ENCODE measurements at places on chromosomes 7 and 10.

DNA sequence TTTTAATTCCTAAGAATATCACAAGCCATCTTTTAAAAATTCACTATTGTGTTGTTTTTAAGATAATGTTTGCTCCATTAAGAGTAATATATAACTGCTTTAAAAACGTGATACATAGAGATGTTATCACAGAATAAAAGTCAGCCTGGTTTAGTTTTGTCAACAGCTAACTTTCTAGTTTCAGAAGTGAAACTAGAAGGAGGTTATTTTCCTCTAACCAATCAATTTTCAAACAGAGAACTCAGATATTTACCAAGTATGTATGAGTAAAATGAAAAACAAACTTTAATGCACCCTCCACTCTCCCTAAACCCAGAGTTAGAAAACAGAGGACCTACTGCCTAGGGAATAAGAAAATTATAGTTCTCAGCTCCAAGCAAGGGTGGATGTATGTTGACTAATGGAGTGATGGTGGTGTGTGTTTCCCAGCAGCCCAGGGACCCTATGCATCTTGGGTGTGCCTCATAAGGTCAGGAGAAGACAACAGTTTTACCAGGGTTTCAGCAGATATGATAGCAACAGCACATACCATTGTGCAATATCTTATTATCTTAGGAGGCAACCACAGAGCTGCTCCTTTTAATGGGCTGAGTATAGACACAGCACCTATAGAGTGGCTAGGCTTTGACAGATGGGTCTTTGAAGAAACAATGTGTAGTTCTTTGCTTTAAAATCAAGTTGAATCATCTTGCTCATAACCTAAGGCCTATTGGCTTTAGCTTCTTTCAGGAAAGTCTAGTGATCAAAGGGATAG lies 58.4 kb downstream of the PTPRZ1 start:
- DNase-seq: no peak

DNA sequence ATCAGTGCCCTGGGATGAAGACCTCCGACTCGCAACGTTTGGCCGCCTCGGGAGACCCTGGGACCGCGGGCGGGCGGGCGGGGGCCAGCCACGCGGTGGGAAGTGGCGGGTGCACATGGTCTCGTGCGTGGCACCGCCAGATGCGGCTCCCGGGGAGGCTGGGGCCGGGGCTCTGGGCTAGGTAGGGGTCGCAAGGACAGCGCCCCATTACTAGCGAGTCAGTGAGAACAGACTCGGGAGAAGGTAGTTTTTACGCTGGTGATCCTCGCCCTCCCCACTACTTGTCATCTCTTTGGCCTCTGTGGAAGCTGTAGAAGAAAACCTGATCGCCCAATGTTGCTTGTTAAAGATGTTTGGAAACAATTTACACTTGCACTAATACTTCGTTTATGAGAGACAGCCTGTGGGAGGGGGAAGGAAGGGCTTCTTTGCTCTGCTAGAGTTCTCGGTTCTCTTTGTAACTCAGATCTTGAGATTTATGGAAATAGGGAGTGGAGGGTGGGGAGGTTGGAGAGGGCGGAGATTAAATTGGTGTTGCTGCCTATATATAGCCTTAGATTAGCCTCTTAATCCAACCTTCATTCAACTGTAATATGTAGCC lies 591 bp downstream of the BZW2 start:
- no peak for DNase-seq

DNA sequence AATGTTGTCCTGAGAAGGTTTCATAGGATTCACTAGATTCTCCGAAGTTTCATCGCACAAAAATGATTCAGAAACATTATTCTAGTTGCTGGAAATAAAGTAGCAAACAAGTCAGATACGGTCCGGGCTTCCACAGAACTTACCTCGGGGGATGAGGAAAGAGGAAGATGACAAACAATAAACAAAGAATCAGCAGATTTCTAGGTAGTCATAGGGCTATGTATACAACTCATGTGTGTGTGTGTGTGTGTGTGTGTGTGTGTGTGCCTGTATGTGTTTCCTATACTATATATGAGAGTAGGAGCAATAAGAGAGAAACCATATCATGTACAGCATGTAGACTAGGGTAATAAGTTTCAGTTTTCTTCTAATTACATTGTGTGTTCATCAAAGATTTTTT lies 16.5 kb downstream of the TMEM236 start:
- DNase-seq: no peak

GRCh38 chr7:110027385-110027784 lies 1063.5 kb upstream of the LRRN3 start:
- DNase-seq: no peak

DNA sequence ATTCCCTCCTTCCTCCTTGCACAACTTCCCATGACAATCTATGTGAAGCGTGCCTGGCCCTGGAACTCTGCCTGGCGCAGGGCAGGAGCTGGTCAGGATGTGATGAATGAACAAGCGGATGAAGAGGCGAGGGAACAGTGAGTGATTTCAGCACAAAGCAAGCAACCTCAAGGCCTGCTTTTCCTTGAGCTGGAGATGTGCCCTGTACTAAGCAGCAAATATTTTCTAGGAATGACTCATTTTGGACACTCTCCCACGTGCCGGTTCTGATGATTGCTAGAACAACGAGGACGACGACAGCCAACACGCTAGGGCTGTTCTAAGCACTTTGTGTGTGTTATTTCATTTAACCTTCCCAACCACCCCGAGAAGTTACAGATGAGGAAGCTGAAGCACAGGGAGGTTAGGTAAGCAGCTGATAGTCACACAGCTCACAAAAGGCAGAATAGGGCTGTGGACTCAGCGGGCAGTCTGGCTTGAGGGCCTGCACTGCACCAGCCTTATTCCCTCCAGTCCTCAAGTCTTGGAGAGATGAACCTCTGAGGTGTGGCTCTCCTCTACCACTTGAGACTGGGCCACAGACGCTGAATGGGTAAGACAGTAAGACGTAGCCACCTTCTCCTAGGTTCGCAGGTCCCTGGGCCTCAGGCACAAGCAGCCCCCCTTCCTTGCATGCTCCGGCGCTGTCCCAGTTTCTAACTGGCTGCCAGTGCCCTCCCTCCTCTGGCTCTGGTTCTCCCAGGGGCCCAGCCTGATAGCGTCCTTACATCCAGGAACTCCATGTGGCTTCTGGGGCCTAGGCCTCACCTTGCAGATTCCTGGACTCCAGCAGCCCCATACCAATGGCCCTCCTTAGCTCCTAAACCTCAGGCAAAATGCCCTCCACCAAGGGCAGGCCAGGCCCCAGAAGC lies 59.0 kb downstream of the YKT6 start:
- no peak for DNase-seq

GRCh38 chr7:127793582-127793981 lies 141.6 kb downstream of the SND1 start:
- DNase-seq: no peak

- no peak for DNase-seq
These were observed 28.0 kb downstream of the PRPF18 start for GRCh38 chr10:13614530-13615332.

DNA sequence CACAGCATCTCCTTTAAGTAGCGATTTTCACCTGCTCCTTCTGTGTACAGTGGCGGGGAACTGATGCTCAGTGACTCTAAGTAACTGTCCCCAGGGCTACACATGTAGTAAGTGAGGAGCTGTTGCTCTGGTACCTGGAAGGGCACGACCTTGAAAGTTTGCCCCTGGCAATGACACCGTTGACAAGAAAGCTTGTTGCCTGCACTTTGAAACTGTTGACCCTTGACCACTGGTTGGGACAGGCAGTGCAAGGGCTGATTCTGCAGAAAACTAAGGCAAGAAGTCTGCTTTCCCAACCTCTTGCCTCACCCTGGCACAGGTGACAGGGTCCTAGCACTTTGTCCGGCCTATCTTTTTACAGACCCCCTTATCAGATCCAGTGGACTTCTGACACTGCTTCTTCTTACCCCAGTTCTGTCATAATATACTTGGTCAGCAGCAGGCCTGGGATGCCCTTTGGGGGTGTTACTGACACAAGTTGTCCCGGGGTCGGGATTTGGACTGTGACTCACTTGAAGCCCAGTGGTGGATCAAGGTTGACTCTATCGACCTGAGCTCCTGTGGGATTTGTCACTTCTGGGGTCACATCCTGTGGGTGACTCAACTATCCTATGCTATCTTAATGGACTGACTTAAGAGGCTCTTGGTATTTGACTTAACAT lies 5.8 kb downstream of the ACSL5 start:
- DNase-seq: no peak

GRCh38 chr7:3540456-3541220 lies 239.6 kb downstream of the SDK1 start:
- DNase-seq: no peak

DNA sequence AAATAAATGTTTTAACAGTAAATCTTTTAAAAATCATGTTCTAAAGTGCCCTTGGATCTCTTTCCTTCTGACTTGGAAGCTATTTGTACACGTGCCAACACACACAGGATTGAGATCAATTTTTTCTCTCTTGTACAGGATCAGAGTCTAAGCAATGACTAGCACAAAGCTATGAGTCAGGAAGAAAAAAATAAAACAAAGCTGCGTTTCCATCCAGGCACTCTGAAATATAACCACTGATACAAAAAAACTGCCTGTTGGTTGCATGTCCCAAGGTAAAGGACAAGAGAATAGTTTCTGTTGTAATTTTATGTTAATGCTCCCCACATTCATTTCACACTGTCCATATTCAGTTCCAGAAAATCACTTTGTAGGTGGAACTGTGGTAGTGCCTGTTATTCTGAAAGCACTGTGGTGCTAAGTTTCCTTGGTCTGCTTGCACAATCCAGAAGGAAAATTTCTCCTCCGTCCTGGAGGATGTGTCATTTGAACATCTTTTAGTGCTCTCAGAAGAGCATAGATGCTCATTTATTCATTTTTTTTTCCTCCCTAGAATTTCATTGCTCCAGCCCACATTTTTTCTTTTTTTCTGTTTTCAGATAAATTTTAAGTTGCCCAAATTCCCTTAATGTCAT lies 113.4 kb downstream of the PLXDC2 start:
- DNase-seq: no peak

DNA sequence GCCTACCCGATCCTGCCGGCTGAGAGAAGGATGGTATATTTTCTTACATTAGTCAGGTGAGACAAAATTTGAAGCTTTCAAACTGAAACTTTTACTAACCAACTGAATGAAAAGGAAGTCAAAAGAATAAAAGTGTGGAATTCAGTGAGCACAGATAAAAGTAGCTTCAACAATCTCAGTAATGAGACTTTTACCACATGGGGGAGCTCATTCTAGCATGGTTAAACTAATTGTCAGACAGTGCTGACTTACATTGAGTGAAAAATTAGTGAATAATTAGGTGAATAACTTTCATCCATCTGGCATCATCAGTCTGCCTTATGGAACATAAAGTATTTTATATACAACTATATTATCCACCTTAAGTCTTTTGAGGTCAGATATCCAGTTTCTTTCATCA lies 8.4 kb downstream of the FAM237B start:
- DNase-seq: no peak

- no peak for DNase-seq
These were observed 47.9 kb downstream of the FHIP2A start for GRCh38 chr10:114869520-114869892.

- no peak for DNase-seq
These were observed 391.7 kb upstream of the KLF6 start for GRCh38 chr10:4176500-4177281.
